Peyer's patch (tissue), 4 donors: ENCODE measurements at places on chromosomes 2 and 18. TPM values are rescaled to one million over a fixed set of nuclear protein-coding genes. Genes with fewer than 3 reads are reported as not detected.
A peak's percentile ranks its signal among the peaks of the same experiment; 100 is the strongest.

- no peak for DNase-seq
Observed at GRCh38 chr2:65608916-65609315, 176.5 kb upstream of the SPRED2 start.

DNA sequence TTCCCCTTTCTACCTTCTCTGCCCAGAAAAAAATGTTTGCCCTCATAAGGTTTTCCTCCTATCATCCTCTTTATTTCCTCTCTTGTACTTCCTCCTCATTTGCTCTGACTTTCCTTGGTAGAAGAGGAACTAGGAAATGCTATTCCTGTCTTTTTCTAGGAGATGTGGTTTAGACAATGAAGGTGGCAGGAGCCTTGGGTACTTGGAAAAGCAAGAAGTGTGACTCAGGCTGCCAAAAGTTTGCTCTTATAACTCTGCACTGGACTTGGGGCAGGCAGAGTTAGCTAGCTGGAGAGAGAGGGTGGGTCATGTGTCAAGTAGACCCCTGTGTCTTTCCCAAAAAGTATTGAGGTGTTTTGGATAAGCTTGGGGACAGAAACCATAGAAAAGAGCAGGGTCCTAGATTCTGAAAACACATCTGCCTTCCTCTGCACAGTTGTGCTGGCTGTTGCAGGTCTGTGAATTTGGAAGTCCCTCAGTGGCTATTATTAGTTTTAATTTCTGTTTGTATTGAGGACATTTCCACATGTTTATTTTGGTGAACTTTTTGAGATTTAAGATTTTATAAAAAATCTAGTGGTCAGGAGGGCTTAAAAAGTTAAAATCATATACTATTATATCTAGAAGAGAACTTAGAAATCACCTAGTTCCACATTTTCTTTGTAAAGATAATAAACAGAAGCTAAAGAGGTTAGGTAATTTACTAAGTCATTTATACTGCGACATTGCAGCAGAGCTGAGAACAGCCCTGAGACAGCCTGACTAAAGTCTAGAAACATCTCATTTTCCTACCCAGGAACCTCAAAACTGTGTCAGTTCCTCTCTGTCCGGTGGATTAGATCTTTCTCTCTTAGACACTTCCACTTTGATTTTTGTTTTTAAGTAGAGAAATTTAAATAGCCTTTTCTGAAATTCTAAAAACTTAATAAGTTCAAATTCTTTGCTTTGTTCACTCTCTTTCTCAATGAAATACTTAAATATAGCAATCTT is 16.0 kb downstream of the INSIG2 start:
- DNase-seq: no peak

DNA sequence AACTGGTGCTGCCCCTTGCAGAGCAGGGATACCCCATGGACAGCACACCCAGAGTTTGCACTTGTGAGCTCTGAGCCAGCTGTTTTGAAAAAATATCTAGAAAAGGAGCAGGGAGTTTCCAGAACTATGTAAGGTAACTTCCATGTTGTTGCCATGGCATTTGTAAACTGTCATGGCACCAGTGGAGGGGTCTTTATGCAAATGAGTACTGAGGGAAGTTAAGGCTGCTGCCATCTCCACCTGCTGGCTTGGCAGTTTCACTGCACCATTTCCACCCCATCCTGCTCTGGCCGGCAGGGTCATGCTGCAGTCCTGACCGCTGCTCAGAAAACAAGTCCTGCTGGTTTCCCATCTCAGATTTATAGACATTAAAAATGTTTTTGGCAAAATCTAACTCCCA is 52.3 kb upstream of the SNTG2 start:
- no peak for DNase-seq

DNA sequence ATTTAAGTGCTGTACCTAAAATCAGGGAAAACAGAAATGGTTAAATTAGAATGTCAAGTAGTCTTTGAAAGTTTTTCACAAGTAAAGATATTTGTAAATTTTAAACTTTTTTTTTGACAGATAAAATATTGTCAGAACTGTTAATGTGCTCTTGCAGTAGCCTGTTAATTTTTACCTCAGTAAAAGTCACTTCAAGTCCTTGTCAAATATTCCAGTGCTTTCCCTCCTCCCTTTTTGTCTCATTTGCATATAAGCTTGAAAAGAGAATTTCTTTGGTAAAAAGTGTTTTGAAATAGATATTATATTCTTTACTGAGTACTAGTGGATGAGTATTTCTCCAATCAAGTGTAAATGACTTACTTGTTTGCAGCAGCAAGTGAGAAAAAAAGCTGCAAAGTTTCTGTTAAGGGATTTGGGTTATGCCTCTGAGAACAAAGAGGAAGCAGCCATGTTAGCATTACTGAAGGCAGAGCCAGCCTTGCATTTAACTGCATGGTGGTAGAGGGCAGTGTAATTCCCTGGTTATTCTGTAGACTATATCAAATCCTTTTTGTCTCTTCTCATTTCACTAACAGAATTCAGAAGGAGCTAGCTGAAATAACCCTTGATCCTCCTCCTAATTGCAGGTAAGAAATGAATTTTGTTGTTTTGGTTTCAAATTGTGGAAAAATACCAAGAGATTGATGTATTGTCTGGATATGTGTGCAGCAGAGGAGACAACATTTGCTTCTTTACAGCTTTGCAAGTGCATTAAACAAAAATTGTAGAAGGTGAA is 3.2 kb downstream of the UBE2E3 start:
- peak; percentile 62 for DNase-seq

Gene ADGRF3
- not detected for total RNA-seq

GRCh38 chr18:2882201-2882600 is 35.4 kb downstream of the EMILIN2 start:
- DNase-seq: no peak

Gene DNAJC27
- 9.4 TPM for total RNA-seq

GRCh38 chr2:227228061-227228667 is 63.7 kb downstream of the COL4A3 start:
- DNase-seq: peak; percentile 53

- no peak for DNase-seq
Observed at GRCh38 chr18:47163241-47163640, 12.9 kb downstream of the IER3IP1 start.

- DNase-seq: no peak
Observed at GRCh38 chr2:217553202-217553601, 449.6 kb downstream of the TNS1 start.

Gene SPP2
- total RNA-seq: not detected

Gene IL18RAP
- 4.2 TPM for total RNA-seq

- DNase-seq: no peak
Observed at GRCh38 chr2:21947046-21947445, 823.3 kb downstream of the TDRD15 start.

DNA sequence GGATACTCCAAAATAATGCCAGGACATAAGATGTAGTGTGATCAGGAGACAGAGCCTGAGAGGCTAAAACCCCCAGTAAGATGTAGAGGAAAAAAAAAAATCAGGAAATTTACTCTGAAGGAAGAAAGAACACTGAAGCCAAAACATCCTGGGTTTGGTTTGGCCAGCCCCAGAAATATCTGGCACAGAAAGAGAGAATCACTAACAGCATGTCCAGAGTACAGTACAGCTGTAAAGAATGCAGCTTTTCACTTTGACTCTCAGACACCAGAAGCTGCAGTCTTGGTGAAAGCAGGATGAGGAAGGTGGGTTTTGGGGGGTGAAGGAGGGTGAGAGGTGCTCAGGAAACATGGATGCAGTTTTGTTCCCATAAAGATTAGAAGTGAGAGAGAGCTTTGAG is 1577.7 kb upstream of the ACVR2A start:
- no peak for DNase-seq

DNA sequence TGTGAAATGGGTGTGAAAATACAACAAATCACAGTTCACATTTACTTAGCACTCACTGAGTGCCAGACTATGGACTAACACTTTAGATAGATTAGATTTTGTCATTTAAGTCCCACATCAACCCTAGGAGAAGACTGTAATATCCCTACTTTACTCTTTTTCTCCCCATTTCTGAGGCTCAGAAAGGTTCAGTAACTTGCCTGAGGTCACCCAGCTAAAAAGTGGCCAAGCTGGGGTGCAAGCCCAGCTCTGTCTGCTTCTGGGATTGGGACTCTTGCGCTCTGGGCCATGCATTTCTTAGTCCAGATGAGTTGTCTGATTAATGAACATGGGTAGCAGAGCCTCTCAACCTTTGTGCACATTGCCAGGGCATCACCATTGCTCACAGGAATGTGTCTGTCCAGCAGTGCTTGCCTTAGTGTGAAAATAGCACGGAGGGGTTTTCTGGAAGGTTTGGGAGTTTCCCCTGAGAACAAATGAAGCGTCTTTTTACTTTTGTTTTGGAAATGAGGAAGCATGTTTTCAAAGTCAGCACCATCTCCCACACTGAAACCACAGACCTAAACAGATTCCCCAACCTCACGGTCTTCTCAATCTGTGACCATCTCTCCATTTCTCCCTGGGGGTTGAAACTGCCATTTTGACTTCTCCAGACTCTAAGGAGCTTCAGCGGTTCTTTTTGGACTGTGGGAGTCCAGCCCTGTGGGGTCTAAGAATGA is 31.9 kb downstream of the NRP2 start:
- no peak for DNase-seq

DNA sequence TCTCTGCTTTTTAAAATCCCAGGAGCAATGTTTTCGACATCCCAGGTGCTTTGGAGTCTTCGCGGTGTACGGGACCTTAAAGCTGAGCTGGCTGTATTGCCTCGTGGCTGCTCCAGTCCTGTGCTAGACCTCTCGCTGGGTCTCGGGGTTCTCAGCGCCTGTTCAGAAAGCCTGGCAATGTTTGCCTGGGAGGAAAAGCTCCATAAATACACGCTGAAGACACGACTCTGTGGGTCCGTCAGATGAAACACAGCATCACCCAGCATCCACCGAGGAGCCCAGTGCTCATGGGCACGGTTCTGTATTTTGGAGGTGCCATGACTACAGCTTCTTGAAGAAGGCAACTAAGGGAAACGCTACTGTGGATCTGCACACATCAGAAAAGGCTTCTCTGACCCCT is 21.6 kb downstream of the MBP start:
- DNase-seq: no peak

Gene DOK6
- total RNA-seq: 0.13 TPM

GRCh38 chr2:37585982-37586621 is 85.3 kb downstream of the CDC42EP3 start:
- no peak for DNase-seq

Gene GLI2
- 5.8 TPM for total RNA-seq

GRCh38 chr2:240885566-240885965 is 10.4 kb downstream of the MAB21L4 start:
- no peak for DNase-seq

DNA sequence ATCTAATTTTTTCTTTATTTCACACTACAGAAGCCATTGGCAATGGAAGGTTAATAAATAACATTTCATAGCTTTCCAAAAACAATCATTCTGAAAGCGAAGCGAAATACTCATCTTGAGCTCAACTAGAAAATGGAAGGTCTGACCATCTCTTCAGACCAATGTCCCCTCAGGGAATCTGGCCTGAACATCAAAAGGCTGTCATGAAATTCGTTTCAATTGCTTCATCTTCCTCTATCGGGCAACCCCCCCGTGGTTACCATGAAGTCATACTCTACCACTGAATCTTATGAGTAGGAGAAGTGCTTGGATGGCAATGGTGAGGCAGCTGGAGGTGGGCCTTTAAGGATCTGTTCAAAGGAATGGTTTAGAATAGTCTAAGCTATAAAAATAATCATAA is 22.9 kb upstream of the CYTIP start:
- DNase-seq: no peak
